ENCODE measurements at places on chromosomes 1 and 21. TPM values are rescaled to one million over a fixed set of nuclear protein-coding genes. Genes with fewer than 3 reads are reported as not detected.

The AMIGO1 gene
- total RNA-seq, result 4.1 TPM

The S100A16 gene
- 406 TPM for total RNA-seq

The RNF223 gene
- total RNA-seq, result not detected

The RHBDL2 gene
- 1.8 TPM for total RNA-seq

The FCGR2B gene
- not detected for total RNA-seq

The RCC2 gene
- 82.0 TPM for total RNA-seq

The OR2M3 gene
- total RNA-seq, result not detected

Measured in renal cortical epithelial cell (primary cell).